ENCODE measurements at places on chromosomes 7 and 10.

GRCh38 chr7:106239406-106239805, 45.4 kb downstream of the NAMPT start:
- DNase-seq: no peak

GRCh38 chr7:3641582-3641981, 340.5 kb downstream of the SDK1 start:
- no peak for DNase-seq

- DNase-seq: no peak
Measured at GRCh38 chr10:5723692-5724091, 39.1 kb downstream of the TASOR2 start.

DNA sequence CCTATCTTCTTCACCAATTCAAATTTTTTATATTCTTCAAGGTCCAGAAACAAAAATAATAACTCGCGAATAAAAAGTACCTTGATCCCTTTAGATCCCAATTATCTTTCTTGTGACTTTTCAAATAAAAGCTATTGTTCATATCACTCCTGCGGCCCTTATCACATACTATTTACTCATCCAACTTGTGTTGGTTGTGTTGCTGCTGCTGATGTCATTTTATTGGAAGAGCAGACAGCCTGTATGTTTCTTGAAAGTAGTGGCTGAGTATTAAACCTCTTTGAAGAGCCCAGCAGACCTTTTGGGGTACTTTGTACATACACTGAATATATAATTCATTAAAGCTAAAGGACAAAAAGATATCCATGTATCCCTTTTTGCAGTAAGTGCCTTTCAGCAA, 231.7 kb downstream of the CTNNA3 start:
- DNase-seq: no peak

DNA sequence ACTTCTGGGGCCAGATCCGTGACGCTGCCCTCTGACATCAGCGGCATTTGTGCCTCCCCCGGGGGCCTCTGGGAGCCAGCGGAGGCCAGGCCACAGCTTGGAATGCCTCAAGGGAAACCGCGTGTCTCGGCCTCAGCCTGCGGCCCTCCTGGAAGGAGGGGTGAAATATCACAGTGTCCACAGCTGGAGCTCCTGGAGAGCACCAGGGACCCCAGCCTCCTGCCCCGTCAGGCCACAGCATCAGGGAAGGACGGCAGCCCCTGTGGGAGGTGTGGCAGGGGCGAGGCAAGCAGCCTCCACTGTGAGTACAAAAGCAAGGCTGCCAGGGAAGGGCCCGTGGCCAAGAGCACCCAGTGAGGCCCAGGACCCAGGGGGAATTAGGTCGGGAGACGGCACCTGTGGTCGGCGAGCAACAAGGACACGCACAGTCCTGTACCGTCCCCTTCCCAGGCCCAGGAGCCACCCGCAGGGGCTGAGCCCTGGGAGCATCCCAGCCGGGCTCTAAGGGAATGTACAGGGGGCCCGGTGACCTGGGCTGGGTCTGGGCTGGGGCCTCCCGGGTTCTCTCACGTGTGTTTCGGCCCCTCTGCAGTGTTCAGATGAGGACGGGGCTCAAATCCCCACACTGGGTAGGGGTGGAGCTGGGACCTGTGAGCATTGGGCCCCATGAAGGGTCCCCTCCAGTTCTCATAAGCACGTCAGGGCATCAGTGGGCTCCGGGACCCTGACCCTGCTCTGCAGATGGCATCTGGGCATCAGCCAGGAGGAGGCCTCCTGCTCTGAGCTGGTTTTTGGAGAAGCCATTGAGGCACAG, 18.7 kb upstream of the KNDC1 start:
- no peak for DNase-seq

DNA sequence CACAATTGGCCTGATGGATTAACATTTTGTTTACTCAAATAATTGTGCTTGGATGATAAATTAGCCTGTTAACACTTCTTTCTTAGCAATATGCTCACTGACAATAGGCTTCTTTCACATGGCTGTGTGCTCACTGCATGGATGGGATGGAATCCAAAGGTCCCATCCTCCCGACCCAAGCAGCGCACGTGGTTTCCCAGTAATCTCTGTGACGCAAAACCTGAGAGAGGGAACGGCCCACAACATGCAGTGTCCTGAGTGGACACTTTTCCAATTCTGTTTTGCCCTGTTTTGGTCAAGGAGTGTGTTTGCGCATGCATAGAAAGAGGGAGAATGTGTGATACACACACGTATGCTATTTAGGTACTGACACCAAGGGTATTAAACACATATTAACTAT, 42.1 kb upstream of the RASGEF1A start:
- DNase-seq: no peak

- DNase-seq: no peak
Measured at GRCh38 chr10:69004821-69005220, 16.2 kb downstream of the KIFBP start.

GRCh38 chr10:34647160-34647559, 167.9 kb downstream of the PARD3 start:
- DNase-seq: no peak

DNA sequence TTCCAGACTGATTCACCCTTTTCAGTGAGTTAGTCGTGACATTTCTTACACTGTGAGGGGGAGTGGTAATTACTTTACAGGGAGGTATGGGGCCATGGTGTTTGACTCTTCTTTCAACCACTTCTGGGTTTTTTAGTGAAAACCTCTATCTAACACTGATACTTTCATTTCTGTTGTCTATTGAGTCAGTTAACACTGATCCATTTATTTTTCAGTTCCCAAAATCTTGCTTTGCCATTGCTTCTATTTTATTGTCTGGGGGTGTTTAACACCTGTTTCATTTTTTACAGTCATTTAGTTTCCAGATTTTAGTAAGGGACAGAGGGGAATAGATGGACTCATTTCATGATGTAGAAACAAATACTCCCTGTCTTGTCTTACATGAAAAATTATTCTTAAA, 61.5 kb downstream of the HELLS start:
- DNase-seq: no peak

GRCh38 chr10:89301232-89301631, 614 bp upstream of the IFIT2 start:
- DNase-seq: no peak

GRCh38 chr10:95187617-95188016, 6.4 kb upstream of the ACSM6 start:
- DNase-seq: no peak

DNA sequence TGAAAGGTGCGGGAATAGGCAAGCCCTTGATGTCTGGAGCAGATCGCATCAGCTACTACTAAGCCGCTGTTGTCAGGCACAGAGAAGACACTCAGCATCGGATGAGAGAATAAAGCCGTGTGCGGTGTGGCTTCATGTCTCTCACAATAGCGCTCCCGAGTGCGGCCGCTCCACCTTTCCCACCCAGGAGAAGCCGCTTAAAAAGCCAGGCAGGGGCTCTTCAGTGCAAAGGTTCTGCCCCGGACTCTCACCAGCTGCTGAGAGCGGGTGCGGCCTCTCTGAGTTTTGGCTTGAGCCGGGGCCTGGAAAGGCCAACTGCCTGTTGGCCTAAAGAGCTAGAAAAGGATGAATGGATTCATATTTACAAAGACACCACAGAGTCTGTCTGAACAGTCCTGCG, 600.6 kb downstream of the DNAJB6 start:
- no peak for DNase-seq

- no peak for DNase-seq
Measured at GRCh38 chr7:4928445-4928844, 30.5 kb downstream of the MMD2 start.

DNA sequence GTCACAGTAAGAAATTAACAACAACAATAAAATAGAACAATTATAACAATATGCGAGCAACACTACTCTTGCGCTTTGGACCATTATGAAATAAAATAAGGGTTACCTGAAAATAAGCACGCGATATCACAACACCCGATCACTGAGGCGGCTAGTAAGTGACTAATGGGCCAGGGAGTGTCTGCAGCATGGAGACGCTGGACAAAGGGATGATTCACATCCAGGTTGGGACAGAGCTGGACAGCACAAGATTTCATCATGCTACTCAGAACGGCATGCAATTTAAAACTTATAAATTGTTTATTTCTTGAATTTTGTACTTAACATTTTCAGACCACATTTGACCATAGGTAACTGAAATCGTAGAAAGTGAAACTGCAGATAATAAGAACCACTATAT, 15.6 kb downstream of the HIBADH start:
- DNase-seq: peak; percentile 41

DNA sequence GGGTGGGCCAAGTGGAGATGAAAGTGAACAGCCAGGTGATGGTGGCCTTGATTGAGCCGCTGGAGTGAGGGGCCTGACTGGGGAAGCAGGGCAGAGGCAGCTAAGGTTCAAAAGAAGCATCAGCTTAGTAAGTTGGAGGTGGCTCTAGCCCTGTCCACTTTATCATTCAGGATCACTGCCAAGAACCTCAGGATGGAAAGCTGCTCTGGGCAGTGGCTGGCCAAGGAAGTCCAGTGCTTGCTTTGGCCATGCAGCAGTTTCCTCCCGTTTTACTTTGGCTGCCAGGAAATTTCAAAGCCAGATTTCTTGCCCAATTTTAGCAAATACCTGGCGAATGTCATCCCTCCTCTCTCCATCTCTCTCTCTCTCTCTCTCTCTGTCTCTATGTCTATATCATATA, 384.9 kb downstream of the PLXNA4 start:
- no peak for DNase-seq

DNA sequence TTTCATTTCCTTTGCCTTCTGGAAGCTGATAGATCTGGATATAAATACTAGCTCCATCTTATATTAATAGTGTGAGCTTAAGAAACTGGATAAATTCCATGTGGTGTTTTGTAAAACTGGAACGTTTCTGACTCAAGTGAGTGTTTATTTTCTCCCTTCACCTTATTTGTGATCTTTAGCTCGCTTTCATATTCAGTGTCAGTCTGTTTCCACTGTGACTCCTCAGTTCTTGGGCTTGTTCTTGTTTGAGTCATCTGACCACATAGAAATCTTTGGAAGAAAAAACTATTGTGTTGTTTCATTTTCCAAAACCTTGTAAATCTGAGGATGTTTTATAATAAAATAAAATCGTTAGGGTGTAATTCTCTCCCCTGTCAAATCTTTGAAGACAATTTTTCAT, 186.4 kb downstream of the POLR1F start:
- peak; percentile 73 for DNase-seq

GRCh38 chr10:13608246-13608853, 21.6 kb downstream of the PRPF18 start:
- DNase-seq: no peak

GRCh38 chr7:100065452-100066186, 15.9 kb downstream of the ZNF3 start:
- DNase-seq: no peak

GRCh38 chr7:15829691-15830090, 143.2 kb upstream of the MEOX2 start:
- no peak for DNase-seq

- DNase-seq: no peak
Measured at GRCh38 chr7:140631021-140631420, 9.6 kb downstream of the DENND2A start.

- DNase-seq: no peak
Measured at GRCh38 chr10:30041196-30042105, 17.9 kb downstream of the JCAD start.

DNA sequence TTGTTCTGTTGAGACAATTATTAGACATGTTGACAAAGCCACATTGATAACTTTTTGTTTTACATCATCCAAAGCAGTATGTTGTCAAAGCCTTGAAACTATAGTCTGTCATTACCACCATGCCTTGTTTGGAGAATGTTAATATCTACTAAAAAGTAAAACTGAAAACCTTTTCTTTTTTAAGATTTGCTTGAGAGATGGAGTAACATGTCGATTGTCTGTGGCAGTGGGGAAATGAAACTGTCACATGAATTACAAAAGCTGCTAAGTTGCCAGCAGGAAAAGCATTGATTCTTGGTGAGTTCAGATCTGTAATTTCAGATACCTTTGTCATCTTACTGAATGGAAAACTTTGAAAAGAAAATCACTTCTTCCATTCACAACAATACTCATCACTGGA, 69.1 kb downstream of the TFPI2 start:
- no peak for DNase-seq

DNA sequence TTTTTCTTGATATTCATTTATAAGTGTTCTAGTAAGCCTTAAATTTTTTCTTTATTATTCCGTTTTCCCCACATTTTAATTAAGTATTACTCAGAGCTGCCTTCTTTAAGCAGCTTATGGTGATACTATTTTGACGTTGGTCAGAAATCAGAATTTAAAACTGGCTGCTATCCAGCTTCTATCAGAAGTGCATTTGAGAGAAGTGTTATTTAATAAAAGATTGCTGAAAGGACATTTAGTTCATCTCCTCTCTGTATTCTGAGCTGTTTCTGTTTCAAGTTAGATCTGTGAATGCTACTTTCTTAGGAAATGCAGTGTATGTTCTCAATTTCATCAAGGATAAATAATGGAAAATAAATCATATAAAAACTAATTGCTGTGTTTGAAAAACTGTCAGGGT, 17.4 kb downstream of the KLHL7 start:
- DNase-seq: no peak

DNA sequence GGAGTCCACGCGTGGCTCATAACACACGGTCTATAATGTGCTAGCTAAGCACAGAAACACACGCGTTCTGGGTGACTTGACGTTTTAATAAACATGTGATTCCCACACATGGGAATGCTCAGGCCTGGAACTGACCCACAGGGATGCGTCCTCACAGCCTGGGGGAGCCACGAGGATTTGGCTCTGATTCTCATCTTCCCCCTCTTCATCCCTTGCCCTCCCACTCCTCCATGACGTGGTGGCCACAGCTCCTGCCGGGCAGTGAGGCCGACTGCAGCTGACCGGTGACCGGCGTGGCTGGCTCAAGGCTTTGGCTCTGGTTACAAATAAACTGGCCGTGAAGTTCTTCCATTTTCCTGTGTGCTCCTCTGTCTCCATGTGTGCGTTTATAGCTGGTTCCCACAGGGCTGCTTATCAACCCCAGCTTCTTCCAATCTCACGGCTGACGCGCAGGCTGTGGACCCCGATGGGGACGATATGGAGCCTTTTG, 40.9 kb upstream of the KLF6 start:
- DNase-seq: no peak

- no peak for DNase-seq
Measured at GRCh38 chr7:20079080-20079479, 138.1 kb downstream of the MACC1 start.

- no peak for DNase-seq
Measured at GRCh38 chr10:21068026-21068656, 171.0 kb upstream of the NEBL start.

DNA sequence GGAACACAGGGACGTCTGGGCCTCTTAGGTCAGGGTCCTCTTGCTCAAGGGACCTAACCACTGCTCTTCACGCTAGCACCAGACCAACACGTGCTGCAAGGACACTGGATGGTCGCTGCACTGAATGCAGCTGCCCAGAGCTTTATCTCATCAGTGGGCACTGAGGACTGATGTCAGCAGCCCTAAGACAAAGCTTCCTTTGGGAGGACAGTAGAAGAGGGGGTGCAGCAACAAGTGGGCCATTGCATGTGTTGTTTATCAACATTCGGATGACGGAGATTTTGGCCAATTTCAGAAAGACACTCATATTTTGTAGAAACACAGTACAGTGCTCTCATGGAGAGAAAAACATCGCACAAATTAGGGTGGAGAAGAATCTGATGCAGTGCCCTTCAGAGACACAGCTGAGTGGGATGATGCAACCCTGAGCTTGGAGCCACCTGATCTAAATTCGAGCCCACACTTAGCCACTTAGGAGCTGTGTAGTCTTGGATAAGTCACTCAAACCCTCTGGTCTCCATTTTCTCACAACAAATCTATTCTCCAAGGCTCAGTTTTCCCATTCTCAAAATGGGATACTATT, 1.7 kb downstream of the OPALIN start:
- no peak for DNase-seq
